Glomerular endothelial cell (primary cell): ENCODE measurements at places on chromosomes 5 and 9. TPM values are rescaled to one million over a fixed set of nuclear protein-coding genes. Genes with fewer than 3 reads are reported as not detected.

FBN2 gene
- total RNA-seq, result 21.4 and 41.2 TPM in 2 replicates

- DNase-seq, result no peak
Observed at GRCh38 chr9:124218438-124218982, 39.2 kb upstream of the NEK6 start.

GRCh38 chr5:84688566-84688965 is 303.9 kb upstream of the EDIL3 start:
- DNase-seq, result no peak

DNA sequence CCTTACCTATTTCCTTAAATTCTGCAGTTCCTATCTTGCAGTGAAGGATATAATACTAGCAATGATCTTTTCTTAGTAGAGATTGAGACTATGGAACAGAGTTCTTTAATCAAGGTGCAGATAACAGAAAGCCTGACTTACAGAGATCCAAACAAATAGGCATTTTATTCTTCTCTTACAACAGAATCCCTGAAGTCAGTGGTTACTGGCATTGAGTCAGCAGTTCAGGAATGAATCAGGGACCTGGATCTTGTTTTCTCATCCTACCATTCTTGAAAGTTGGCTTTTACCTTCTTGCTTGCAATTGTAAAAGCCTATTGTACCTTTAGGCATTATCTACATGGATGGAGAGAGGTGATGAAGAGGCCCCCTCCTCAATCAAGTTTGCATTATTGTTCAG is 47.5 kb upstream of the TLE4 start:
- DNase-seq, result no peak

DNA sequence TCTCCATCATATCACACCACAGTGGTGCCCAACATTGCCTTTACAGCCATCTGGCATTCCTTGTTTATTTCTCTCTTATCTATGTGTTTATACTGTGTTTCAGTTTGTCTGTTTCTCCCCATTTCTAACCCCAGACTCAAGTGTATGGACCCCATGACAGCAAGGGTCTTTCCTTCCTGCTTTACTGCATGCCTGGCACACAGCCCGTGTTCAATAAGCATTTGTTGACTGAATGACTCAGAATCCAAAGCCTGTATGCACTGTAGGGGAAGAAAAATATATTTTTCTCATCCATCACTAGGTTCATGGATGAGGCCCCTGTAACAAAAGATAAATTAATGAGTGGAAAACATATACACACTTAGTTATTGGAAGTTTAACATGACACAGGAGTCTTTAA is 190.8 kb upstream of the SEMA6A start:
- no peak for DNase-seq
